A673 (cell line): ENCODE measurements at places on chromosomes 2 and 18. TPM values are rescaled to one million over a fixed set of nuclear protein-coding genes. Genes with fewer than 3 reads are reported as not detected.

DNA sequence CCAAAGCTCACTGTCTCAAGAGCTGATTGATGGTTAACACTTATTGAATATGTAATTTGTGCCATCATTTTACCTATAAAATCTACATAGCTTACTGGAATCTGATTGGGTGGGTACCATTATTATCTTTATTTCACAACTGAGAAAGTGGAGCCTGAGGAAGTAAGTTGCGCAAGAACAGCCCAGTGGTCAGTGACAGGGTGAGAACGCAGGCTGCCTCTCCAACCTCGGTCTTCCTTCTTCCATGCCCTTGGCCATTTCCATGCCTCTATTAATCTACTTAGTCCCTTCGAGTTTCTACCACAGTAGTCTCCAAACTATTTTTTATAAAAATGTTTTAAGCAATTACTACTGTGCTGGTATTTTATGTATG lies 390.9 kb upstream of the VWC2L start:
- H3K4me1 ChIP-seq, result no peaks in the 10 kb centered on the region
- H3K36me3 ChIP-seq, result no peaks in the 10 kb centered on the region
- no peaks in the 10 kb centered on the region for H3K27me3 ChIP-seq
- no peak for DNase-seq
- no peak overlapping the region for H3K4me3 ChIP-seq

GRCh38 chr2:171297956-171298355 lies 135.8 kb downstream of the METTL8 start:
- no peak overlapping the region for H3K27ac ChIP-seq
- no peak overlapping the region for H3K4me3 ChIP-seq
- DNase-seq, result no peak
- no peaks in the 10 kb centered on the region for H3K4me1 ChIP-seq
- no peaks in the 10 kb centered on the region for H3K36me3 ChIP-seq

GRCh38 chr18:51153659-51154371 lies 43.7 kb downstream of the MEX3C start:
- no peak for DNase-seq
- H3K4me3 ChIP-seq, result no peak overlapping the region
- no peak overlapping the region for H3K27ac ChIP-seq

Gene APCDD1
- total RNA-seq, result 333 and 355 TPM in 2 replicates

Gene ELOA2
- total RNA-seq, result not detected in 2 replicates
